ENCODE measurements at places on chromosomes 6 and 20.

- DNase-seq, result no peak
Measured at GRCh38 chr6:28980137-28980851, 24.8 kb downstream of the ZNF311 start.

- DNase-seq, result no peak
Measured at GRCh38 chr6:347951-348859, 43.3 kb upstream of the IRF4 start.

GRCh38 chr20:35059110-35059509 is 33.5 kb downstream of the TRPC4AP start:
- no peak for DNase-seq

GRCh38 chr6:169669889-169670288 is 31.9 kb downstream of the WDR27 start:
- no peak for DNase-seq

DNA sequence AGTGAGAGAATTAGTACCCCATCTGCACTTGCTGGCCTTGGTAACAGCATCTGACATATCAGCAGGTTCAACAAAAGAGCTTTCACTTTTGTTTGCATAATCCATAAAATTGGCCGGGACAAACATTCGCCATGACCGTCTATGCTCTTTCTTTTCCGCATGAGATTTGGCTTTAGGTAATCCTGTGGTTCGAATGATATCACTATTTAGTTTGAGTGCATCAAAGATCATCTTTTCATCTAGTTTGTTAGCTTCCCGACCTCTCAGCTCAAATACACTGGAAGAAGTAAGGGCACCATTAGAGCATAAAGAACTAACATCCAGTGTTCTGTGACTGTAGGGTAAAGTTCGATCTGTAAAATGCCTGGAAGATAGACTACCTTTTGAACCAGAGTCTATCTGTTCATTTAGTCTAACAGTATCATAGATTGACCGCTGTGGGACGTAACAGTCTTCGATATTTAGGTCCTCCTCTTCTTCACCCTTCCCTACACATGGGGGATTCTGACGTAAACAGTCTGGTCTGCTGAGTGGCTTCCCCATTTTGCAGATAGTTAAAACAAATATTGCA is 101.6 kb downstream of the DST start:
- no peak for DNase-seq

GRCh38 chr6:106743612-106744011 is 114.2 kb downstream of the QRSL1 start:
- DNase-seq, result no peak

GRCh38 chr20:58989196-58989595 is 8.1 kb downstream of the NELFCD start:
- DNase-seq, result no peak

DNA sequence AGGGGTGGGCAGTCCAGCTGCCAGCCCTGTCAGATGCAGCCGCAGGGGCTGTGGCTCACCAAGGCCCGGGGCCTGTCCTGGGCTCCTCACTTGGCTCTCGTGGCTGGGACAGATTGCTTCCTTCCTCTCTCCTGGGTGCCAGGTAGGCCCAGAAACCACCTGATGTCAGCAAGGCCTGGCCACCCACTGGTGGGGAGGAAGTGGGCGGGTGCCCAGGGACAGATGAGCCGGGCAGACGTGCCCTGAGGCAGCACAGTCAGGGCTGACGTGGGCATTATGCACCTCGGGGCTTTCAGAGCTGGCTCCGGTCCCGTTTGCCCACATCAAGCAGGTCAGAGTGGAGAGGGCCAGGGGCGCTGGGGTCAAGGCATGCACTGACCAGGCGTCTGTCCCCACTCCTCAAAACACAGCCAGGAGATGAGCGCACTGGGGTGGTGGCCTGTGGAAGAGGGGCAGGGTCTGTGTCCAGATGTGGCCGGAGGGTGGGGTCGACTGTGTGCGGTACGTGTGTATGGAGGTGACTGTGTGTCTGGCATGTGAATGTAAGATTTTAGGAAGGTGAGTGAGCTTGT is 133.2 kb upstream of the PTPN1 start:
- DNase-seq, result no peak

- no peak for DNase-seq
Measured at GRCh38 chr20:44288252-44288651, 22.8 kb downstream of the FITM2 start.

- DNase-seq, result no peak
Measured at GRCh38 chr20:11791835-11792567, 125.7 kb upstream of the BTBD3 start.

DNA sequence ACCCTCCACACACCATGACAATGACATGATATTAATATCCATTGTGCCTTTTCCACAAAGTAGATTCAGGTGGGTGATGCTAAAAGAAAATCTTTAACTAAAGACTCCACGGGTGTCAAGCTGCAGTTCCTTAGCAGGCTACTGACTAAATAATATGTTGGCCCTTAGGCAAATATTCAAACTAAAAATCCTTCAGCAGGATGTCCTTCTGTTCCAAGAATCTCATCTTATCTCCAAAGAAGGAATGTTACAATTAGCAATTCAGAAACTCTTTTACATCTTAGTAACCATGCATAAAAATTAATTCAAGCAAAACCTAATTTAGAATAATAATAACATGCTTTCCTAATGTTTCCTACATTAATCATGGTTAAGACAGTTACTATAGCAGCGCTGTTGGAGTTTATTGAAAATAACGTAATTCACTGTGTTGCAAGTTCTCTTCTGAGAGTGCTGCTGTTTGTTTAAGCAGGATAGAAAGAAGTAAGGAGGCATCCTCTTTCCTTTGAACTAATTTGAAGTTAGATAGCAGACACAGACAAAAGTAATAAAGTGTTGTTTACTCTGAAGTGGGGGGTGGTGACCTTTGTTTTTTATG is 414.8 kb upstream of the CDH4 start:
- DNase-seq, result no peak

GRCh38 chr6:16769986-16770376 is 8.7 kb upstream of the ATXN1 start:
- DNase-seq, result peak; percentile 45

DNA sequence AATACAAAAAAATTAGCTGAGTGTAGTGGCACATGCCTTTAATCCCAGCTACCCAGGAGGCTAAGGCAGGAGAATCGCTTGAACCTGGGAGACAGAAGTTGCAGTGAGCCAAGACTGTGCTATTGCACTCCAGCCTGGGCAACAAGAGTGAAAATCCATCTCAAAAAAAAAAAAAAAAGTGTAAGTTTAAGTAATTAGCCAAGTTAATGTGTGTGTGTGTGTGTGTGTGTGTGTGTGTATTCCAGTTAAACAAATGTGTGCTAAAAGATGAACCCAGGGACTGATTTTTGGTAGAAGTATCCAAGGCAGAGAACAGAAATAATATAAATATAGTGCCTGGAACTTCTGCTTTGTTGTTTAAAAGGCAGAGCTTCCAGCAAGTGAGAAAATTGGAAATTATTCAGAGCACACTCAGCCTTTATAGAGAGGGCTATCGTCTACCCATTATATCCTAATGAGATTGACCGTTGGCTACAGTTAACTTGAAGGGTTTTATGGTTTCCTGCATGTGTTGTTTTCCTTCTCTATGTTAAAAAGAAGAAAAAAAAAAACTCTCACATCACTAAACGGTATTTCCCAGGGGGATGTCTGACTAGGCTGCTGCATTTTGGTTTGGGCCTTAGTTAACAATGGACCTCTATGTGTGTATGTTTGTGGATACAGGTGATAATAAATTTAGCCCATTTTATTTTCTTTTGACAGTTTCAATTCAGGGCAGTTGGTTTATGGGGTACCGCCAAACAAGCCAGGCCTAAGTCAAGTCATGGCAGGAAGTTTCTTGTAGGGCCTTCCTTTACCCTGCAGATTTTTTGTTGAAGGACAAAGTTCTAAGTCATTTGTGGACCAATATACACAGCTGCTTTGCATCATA is 9.8 kb downstream of the SOX4 start:
- DNase-seq, result no peak

DNA sequence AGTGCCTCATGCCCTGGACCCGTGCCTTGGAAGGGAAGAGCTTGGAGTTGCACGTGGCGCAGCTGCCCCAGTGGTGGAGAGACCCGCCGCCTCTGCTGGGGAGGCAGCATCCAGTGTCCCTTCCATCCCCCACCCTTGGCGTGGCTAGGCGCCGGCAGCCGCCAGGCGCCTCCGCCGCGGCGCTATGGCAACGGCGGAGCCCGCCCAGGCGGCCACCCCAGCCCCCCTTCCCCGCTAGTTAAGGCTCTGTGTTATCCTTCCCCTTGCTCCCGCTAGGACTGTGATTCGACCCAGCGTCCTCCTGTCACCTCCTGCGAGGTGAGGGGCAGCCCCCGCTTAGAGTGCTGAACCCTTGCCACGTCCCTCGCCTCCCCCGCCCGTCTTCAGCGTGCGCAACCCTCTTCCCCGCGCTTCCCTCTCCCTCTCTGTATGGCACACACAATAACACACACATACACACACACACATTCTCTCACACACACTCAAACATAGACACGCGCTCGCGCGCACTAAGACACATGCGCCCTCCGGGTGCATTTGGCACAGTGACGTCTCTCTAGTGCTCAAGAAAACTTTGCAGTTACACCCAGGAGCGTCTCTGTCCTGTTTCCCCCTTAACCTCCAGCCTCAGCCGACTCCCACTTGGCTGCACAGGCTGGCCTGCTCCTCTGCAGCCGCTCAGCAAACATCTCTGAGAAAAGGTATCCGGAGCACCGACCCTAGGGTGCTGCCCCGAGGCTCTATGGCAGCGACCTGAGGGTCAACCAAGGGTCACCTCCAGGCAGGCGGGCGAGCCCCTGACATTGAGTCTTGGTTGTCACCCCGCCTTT is 8.5 kb downstream of the GRIK2 start:
- no peak for DNase-seq

DNA sequence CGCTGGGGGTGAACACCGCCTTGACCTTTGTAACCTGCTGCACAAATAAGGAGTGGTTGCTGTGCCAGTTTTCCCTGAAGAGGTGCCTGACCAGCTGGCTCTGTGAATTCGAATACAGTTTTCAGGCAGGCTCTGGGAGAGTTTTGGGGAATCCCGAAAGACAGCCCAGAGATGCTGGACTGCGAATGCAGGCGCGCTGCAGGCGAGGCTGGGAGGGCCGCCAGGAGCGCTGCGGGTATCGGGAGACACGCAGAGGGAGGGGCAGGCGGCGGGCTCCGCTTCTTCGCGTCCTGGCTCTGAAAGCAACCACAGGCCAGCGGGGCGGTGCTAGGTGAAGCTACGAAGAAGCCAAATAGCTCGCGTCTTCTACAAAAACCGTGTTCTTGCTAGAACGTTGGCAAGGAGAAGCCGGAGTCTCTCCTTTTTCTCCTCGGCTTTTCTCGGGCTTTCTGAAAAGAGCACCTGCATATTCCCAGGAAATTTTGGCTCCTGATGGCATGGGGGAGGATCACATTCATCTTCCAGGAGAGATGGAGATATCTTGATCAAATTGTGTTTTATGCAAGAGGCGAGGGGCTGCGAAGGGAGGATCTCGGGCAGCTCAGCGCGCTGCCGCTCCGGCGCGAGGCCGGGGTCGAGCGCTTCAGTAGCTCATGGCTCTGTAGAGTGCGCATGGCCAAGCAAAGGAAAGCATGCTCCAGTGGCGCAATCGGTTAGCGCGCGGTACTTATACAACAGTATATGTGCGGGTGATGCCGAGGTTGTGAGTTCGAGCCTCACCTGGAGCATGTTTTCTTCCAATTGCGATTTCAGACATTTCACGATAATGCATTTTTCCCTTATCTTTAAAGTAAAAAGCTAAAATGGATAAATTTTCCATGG is 158.1 kb upstream of the ZNF184 start:
- peak; percentile 48 for DNase-seq

GRCh38 chr6:23097566-23097965 is 528.2 kb downstream of the HDGFL1 start:
- DNase-seq, result no peak

GRCh38 chr6:11747021-11747420 is 31.6 kb downstream of the ADTRP start:
- no peak for DNase-seq

- DNase-seq, result peak; percentile 36
Measured at GRCh38 chr6:18527836-18528743, 140.9 kb downstream of the RNF144B start.

DNA sequence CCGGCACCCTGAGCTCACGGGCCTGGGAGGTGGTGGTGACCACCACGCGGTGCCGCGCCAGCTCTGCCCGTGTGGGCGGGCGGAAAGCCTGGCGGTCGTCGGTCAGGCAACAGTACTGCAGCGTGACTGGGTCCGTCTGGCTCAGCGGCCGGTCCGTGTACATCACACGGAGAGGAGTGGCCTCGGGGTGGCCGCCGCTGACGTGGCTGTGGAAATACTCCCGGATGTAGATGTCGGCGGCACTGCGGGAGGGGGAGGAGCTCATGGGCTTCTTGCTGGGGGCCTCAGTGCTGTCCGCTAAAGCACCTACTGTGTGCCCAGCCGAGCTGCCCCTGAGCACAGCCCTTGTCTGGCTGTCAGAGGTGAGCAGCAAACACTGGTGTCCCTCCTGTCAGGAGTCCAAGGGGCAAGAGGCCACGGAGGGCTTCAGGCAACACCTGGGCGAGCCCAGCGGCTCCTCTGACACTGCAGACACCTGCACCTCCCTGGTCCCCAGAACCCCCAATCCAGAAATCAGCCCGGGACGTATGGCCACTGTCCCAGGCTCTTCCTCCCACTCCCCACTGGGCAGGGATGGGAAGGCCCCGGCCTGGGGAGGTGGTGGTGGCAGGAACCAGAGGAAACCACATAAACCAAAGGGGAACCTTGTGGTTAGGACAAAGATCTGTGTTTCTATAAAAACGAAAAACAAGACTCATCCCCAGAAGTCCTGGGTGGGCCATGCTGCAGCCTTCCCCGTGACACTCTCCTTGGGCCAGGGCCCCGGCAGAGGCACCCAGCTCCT is 6.5 kb downstream of the HELZ2 start:
- no peak for DNase-seq

GRCh38 chr20:49452011-49452482 is 30.4 kb downstream of the KCNB1 start:
- DNase-seq, result no peak

- no peak for DNase-seq
Measured at GRCh38 chr20:40268321-40269075, 420.5 kb downstream of the MAFB start.

GRCh38 chr6:108805611-108806167 is 42.5 kb upstream of the ARMC2 start:
- no peak for DNase-seq

DNA sequence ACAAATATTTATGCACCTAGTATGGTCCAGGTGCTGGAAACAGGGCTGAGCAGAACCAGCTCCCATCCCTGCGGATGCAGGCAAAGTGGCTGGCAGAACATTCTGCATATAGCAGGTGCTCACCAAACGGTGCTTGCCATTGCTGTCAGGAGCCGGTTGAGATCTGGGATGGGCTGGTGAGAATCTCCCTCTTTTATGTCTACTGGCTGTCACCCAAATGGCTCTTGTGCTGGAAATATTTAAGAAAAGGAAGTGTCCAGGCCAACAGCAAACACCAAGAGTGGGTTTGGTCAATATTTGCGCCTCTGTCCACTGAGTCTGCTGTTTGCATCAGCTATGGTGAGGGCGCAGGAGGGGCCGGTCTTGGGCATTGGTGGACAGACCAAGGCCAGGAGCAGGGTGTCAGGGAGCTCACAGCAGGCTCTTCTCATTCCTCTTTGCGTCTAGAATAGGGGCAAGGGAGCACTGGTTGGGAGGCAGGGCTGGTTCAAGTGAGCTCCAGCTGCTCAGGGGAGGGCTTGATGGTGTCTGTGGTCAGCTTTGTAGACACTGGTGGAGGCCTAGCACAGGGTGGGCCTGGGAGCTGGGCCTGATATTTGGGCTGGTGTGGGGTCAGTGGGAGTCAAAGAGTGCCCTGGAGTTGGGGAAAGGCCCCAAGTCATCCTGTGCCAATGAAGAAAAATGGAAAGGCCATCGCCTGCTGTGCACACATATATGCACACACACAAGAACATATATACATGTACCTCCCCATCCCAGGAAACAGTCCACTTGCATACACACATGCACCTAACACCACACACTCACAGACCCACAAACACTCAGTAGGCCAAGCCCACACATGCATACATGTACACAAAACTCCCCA is 1.4 kb upstream of the BPIFB2 start:
- no peak for DNase-seq
